ENCODE measurements at places on chromosomes 7 and 10.

DNA sequence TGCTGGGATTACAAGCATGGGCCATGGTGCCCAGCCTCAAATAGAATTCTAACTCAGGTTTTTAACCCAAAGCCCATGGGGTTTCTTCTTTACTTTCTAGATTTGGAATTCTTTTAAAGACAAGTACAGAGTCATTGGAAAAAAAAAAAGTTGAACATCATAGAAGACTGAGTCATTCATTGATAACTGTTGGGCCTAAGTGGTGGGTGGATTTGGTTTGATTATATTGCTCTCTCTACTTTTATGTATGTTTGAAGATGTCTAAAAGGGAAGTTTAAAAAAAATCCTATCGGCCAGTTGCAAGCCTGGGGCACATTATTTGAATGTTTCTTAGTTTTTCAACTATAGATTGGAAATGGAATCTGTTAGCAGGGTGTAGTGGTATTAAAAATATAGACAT, 49.7 kb downstream of the INPP5F start:
- DNase-seq, result no peak
- no peak overlapping the region for H3K4me3 ChIP-seq
- H3K4me1 ChIP-seq, result no peaks in the 10 kb centered on the region
- H3K27me3 ChIP-seq, result no peaks in the 10 kb centered on the region
- no peak overlapping the region for H3K27ac ChIP-seq

DNA sequence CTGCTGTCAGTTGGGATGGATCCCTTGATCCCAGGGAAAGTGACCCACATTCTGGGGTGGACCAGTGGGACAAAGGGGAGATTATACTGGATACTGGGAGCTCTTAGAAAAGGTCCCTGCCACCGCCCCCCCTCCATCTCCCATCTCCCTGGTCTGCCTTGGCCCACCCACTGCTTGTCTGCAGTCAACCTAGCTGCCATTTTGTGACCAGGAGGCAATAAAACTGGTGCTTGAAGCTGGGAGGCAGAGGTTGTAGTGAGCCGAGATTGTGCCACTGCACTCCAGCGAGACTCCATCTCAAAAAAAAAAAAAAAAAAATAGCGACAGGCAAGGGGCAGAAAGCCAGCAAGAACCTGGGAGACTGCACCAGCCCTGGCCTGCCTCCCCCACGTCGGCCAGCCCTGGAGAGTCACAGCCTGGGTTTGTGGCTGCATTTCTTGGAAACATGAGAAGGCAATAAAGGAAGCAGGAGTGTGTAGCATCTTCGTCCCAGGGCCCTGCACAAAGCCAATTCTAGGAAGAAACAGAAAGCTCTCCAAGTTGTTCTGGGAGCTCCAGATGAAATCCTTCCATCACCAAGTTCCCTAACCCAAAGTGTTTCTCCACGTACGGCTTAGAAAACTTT, 4.7 kb upstream of the ARPC1B start:
- no peak overlapping the region for H3K27ac ChIP-seq
- DNase-seq, result no peak
- no peaks in the 10 kb centered on the region for H3K27me3 ChIP-seq
- no peaks in the 10 kb centered on the region for H3K36me3 ChIP-seq

DNA sequence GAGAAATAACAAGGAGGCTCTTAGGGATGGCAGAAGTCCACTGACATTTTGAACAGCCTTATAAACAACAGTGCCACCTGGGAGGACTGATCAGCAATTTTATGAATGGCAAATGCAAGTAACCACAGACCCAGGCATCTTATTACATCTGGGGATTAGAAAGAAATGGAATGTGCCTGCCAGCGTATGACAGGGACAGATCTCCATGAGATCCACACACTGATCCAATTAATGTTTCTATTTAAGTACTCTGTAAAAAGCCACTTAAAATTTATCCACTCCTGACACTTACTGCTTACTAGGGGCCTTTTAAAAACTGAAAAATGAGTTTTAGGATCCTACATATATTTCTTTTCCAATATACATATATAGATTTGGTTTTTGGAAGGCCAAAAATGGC, 28.6 kb downstream of the PARD3 start:
- no peaks in the 10 kb centered on the region for H3K36me3 ChIP-seq
- no peak for DNase-seq
- no peaks in the 10 kb centered on the region for H3K27me3 ChIP-seq

- H3K36me3 ChIP-seq, result no peaks in the 10 kb centered on the region
- DNase-seq, result no peak
- H3K4me3 ChIP-seq, result no peak overlapping the region
- no peak overlapping the region for H3K27ac ChIP-seq
Observed at GRCh38 chr10:35362701-35363350, 26.5 kb downstream of the CCNY start.

GRCh38 chr7:126689037-126689436, 563.7 kb downstream of the GRM8 start:
- no peaks in the 10 kb centered on the region for H3K36me3 ChIP-seq
- H3K4me1 ChIP-seq, result no peaks in the 10 kb centered on the region
- no peak for DNase-seq
- no peak overlapping the region for H3K27ac ChIP-seq
- no peak overlapping the region for H3K4me3 ChIP-seq

DNA sequence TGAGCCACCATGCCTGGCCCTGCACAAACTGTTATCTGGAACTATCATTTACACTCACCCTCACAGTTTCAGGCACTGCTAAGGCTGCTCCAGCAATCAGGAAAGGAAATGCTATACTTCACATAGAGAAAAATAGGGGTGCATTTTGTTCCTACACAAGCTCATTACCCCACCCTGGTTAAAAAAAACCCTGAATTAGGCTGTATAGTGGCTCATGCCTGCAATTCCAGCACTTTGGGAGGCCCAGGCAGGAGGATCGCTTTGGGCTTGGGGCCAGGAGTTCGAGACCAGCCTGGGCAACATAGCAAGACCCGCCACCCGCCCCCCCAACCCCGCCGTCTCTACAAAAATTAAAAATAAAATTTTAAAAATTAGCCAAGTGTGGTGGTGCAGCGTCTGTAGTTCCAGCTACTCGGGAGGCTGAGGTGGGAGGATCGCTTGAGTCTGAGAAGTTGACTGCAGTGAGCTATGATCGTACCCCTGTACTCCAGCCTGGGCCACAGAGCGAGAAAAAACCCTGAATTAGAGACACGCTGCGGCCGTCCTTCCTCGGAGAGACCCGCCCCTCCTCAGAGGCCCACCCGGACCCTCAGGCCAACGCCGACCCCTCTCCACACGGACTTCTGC, 539 bp downstream of the PTCD1 start:
- DNase-seq, result peak; percentile 29
- peak overlapping the region; percentile 68 for H3K27ac ChIP-seq
- peak overlapping the region; percentile 94 for H3K4me3 ChIP-seq
- no peaks in the 10 kb centered on the region for H3K27me3 ChIP-seq
- H3K4me1 ChIP-seq, result peaks cover 14% of the 10 kb centered on the region

DNA sequence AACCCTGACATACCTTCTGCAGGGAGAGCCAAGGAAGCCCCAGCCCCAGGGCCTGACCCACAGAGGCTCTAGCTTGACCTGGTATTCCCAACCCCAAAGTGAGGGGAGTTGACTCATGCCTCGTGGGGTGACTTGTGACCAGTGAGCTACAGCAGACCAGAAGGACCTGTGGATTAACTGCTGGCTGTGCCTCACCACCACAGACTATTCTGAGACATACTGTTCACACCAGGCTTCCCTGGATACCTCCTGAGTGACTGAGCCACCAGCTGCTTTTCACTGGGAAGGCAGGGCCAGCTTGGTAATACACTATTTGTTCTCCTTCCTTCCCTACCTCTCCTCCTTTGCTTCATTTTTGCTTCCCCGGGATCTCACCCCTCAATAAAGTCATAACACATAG, 7.3 kb downstream of the PLXNA4 start:
- no peak for DNase-seq

- no peak overlapping the region for H3K4me3 ChIP-seq
- no peaks in the 10 kb centered on the region for H3K4me1 ChIP-seq
- H3K27ac ChIP-seq, result no peak overlapping the region
- H3K27me3 ChIP-seq, result no peaks in the 10 kb centered on the region
Observed at GRCh38 chr7:40747856-40748255, 613.1 kb downstream of the SUGCT start.

- H3K27me3 ChIP-seq, result no peaks in the 10 kb centered on the region
- H3K36me3 ChIP-seq, result no peaks in the 10 kb centered on the region
- no peaks in the 10 kb centered on the region for H3K4me1 ChIP-seq
- DNase-seq, result no peak
Observed at GRCh38 chr7:153951316-153951715, 100.9 kb upstream of the DPP6 start.

GRCh38 chr10:101063548-101064414, 2.0 kb downstream of the KAZALD1 start:
- DNase-seq, result no peak
- peaks cover 12% of the 10 kb centered on the region for H3K4me1 ChIP-seq

Measured in ovary (tissue), 10 donors.